CD4-positive, alpha-beta T cell treated with Interleukin-6 for 4 hours (primary cell): ENCODE measurements at places on chromosomes 12 and 14.

GRCh38 chr12:87795555-87795954 lies 233.6 kb downstream of the C12orf50 start:
- no peak for DNase-seq

DNA sequence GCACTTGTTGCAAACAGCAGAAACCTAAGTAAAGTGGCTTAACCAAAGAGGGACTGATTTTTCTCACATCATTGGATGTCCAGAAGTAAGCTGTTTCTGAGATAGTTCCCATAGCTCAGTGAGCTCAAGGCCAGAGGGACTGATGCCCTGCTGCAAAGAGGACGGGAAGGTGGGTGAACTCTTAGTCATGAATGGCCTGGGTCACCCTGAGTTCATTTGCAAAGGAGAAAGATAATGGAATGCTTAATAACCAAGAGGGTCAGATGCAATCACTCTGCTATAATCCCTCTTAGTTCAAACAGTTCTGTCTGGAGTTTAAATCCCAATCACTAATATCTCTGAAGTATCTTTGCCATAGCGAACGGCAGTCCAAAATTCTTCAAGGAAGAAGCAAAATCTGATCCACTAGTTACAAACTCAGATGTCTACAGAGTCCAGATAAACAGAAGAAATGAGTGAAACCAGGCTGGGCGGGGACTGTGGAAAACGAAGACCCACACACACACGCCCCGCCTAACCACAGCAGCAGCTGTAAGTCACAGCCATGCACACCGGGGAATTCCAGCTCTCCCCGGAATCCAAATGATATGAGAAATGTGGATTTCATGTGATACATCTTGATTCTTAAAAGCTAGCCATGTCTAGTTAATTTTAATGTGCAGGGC lies 289.5 kb downstream of the TMEM132D start:
- no peak for DNase-seq

- DNase-seq = no peak
These were observed 11.6 kb downstream of the CHST11 start for GRCh38 chr12:104468371-104468770.

- no peak for DNase-seq
These were observed 300.9 kb upstream of the DCN start for GRCh38 chr12:91483471-91483985.

- no peak for DNase-seq
These were observed 146.9 kb upstream of the KRR1 start for GRCh38 chr12:75658286-75658685.

DNA sequence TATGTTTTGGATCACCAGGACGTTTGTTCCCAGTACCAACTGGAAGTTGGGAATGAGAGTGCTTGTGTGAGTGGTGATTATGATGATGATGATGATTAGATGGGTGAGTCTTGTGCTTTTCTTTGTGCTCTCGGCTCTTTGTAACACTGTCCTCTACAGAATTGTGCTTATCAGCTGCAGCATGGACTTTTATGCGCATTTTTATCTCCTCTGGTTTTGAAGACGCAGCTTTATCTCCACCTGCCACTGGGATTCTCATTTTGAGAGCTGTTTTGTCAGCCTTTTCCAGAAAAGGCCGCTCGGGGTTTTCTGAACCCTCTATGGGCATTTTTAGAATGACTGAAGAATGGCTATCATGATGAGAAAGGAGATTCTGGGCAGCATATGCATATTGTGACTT lies 11.5 kb upstream of the KANSL2 start:
- DNase-seq = no peak

- DNase-seq = no peak
These were observed 154.4 kb downstream of the TMEM132C start for GRCh38 chr12:128421375-128421774.

- no peak for DNase-seq
These were observed 113.6 kb upstream of the RAP1B start for GRCh38 chr12:68497107-68497506.

GRCh38 chr14:55170526-55170925 lies 20.9 kb downstream of the DLGAP5 start:
- DNase-seq = no peak

DNA sequence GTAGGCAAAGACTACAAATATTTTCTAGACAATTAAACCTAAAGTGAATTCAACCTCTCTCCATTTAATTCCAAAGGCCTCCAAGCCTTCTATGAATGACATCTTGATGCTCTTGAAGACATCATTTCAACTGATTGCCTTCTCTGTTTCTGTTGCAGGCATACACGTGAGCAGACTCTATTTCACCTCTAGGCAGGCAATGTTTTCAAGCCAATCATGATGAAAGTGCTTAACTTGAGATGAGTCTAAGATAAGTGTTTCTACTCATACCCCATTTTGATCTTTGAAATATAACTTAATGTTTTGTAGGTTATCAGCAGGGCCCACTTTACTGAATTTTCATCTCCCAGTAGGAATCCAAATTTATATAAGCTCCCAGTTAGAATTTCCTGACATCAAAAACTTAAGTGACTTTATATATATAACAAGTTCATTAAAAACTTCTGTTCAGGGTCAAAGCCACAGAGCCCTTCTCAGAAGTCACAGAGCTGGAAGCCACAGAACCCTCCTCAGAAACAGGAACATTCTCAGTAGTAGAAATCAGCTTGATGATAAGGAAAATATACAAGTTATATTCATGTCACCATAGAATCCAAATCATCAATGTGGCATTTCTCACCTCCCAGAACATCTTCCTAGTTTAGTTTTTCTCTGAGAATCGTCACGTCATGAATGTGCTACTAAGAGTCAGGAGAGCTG lies 108.5 kb downstream of the PHLDA1 start:
- no peak for DNase-seq

GRCh38 chr12:14716848-14717444 lies 20.5 kb upstream of the GUCY2C start:
- peak; percentile 58 for DNase-seq

DNA sequence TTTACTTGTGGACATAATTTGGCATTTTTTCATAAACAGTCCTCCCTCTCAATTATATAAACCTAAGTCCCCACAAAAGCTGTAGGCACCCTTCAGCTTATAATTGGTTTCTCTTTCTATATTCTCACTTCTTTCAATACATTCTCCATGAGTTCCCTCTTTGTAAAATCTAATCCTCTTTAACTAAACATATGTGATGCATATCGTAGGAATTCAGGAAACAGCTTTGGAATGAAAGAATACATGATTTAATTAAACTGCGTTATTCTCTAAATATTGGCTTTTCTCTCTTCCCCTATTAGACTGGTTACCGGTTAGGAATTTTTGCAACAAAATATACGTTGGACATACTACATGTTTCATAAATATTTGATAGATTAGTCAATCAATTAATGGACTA lies 1122.6 kb downstream of the FLRT2 start:
- DNase-seq = no peak

- DNase-seq = peak; percentile 66
These were observed 114.8 kb downstream of the PLXNC1 start for GRCh38 chr12:94263011-94263811.

GRCh38 chr14:92539875-92540274 lies 26.3 kb downstream of the RIN3 start:
- no peak for DNase-seq

- DNase-seq = no peak
These were observed 36.2 kb downstream of the PAPOLA start for GRCh38 chr14:96538097-96538989.

DNA sequence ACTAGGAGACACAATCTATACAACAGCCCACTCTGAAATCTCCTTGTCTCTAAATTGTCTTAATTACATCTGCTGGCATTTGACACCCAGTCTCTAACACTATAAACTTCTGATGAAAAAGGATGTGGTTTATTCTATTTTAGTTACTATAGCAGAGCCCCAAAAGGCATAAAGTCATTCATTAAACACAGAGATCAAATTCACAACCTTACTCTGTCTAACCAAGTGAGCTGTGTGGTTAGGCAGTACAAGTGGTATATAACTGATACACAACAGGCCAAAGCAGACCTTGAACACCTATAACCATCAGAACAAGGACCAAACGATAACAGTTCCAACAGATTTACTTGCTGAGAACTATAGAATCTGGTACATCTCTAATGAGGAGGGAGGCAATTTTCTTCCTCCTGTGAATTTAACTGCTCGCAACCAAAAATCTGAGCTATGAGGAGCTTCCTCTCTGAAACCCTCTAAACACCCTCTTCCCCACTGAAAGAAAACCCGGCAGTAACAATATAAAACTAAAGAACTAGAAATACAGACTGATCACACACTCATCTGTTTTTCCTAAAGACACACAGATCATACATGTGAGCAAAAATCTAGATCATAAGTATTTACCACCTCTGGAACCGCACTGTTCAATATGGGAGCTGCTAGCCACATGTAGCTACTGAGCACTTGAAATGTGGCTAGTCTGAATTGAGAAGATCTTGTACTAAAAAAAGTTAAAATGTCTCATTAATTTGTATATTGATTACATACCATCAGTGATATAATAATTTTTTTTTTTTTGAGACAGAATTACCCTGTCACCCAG lies 17.7 kb downstream of the SPPL3 start:
- DNase-seq = no peak

DNA sequence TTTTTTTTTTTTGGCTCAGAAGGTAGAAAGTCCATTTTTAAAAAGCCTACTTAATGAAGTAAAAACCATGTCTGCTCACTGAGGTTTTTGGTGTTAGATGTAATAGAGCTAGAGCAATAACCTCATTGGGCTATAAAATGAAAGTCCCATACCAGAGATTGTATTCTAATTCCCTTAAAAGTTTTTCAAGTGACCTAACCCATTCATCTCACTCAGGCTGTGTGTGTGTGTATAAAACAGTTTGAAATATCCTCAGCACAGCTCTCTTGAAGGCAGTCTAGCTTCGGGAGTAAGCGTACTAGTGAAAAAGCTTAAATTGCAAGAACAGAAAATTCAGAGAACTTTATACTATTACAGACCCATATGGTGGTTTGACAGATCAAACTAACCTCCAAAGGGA lies 313.8 kb downstream of the CEP128 start:
- no peak for DNase-seq

GRCh38 chr12:10101042-10101579 lies 2.3 kb upstream of the CLEC1A start:
- DNase-seq = no peak

- DNase-seq = peak; percentile 62
These were observed 26.9 kb upstream of the LGALS3 start for GRCh38 chr14:55102141-55102621.

GRCh38 chr12:64625243-64626077 lies 15.2 kb downstream of the RASSF3 start:
- peak; percentile 42 for DNase-seq

GRCh38 chr14:52825085-52825484 lies 33.7 kb upstream of the GNPNAT1 start:
- DNase-seq = no peak

- DNase-seq = no peak
These were observed 44.6 kb upstream of the C12orf42 start for GRCh38 chr12:103540319-103540718.

GRCh38 chr12:31524791-31525495 lies 66.0 kb downstream of the DENND5B start:
- no peak for DNase-seq

DNA sequence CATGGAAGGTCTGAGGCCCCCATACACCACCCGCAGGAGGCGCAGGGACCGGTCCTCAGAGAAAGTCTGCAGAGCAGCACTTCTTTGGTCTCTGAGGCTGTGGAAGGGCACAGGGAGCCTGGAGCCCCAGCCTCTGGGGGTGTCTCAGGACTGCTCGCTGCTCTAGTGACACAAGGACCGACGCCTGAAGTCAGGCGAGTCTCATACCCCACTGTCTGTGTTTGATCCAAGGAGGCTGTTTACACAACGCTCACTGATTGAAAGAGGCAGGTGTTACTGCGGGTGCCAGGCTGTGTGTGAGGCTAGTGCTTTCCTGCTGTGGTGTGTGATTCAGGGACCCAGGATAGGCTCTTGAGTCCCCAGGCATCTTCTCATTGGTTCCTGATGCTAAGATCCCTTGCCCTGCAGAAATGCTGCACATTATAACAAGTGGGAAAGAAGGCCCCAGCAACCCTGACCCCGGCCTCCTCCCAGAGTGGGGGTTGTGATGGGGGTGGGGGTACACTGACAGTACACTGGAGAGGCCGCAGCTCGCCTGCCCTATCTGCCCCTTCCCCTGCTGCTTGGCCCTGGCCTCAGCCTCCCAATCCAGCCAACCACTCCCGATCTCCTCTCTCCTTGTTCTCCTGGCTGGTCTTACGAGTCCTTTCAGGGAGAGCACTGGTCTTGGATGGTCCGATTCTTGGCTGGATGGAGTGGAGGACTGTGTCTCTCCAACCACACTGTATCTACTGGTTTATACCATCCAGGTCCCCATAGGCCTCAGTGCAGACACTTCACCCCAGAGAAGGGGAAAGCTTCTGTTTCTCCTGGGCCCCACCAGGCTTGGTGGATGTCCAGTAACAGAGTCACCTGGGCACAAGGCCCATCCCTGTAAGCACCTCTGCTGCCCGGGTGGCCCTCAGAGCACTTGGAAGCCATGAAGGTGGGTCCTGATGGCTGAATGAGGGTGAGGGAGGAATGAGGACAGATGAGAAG lies 6.6 kb downstream of the CACNA2D4 start:
- DNase-seq = no peak

DNA sequence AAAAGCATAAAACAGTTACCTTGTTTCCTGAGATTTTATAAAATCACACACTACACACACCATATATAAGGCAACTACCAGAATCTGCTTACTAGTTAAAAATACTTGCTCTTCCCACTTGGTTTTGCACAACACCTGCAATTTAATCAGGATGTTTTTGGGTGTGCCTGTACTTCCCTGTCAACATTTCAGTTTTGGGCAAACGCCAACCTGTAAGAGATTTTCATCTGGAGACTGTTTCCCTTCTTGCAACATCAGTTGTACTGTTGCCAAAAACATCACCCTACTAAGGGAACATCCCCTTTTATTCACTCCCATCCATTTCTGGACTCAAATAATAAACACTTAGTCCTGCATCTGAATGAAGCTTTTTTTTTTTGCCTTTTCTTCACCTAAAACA lies 172.3 kb downstream of the DUSP6 start:
- no peak for DNase-seq

- no peak for DNase-seq
These were observed 139.8 kb downstream of the ZFP36L1 start for GRCh38 chr14:68653108-68653507.

DNA sequence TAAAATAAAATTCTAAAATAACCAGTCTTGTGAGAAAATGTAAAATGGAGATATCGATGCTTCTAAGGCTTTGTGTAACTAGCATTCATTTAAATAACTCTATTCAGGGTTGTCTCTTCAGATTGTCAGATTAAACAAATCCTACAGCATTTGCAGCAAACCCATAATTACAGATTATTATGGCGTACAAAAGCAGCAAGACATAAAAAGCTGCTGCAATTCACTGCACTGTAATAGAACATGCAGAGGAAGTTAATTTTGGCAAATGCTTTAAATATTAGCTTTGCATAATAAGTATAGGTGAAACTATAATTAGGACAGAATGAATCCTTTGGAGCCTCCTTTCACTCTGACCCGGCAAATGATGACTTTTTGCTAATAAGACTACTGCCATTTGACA lies 98.3 kb downstream of the INSM2 start:
- no peak for DNase-seq
